Neural progenitor cell (in vitro differentiated cells): ENCODE measurements at places on chromosomes 1 and 21. TPM values are rescaled to one million over a fixed set of nuclear protein-coding genes. Genes with fewer than 3 reads are reported as not detected.

The MNDA gene
- total RNA-seq = not detected in 2 replicates

The EFCAB14 gene
- 28.5 and 44.7 TPM in 2 replicates for total RNA-seq

DNA sequence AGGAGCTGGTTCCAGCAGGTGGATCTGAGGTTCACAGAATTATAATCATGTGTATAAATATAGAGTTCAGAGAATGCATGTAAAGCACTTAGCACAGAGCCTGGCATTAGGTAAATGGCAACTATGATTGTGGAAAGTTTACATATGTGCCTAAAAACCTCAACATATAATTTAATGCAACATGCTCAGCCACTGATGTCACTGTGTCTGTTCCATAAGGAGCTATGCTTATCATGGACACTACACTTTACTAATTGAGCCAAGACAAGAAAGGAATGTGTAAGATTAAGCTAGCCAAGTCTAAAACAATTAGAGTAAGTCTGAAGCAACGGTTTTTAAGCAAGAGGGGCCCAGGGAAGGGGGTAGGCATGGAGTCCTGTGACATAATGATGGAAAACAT, 61.5 kb downstream of the GNG12 start:
- H3K4me3 ChIP-seq = no peak overlapping the region
- no peaks in the 10 kb centered on the region for H3K27me3 ChIP-seq
- no peak for DNase-seq

DNA sequence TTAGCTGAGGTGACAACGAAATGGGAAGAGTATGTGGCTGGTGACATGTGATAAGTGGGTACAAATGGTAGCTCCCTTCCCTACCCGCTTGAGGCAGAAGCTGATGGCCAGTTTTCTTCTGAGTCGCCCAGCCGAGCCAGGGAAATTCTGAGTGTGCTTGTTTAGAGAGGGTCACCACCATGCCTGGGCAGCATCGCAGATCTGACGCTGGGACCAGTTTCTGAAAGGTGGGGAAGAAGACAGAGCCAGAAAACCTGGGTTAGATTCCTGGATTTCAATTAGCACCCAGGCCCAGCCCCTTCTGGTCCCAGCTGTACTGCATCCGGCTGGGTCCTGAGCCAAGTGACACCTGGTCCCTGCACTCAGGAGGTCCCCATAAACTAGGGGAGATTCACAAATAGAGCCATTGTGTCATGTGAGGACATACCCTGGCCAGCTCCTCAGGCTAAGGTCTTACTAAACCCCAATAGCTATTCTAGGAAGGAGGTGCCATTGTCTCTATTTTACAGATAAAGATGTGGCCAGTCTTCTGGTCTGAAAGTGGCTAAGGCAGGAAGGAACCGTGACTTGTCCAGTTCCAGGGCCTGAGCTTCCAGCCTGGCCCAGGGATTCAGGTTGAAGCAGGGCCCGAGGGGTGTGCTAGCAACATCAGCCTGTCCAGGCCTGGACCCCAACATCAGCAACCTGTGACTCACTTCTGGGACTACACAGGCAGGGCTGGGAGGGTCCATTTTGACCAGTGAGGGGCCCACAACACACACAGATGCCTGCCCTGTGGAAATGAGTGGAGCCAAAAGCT, 1.7 kb upstream of the TMEM61 start:
- no peaks in the 10 kb centered on the region for H3K4me1 ChIP-seq
- H3K27ac ChIP-seq = no peak overlapping the region
- H3K27me3 ChIP-seq = peaks cover 52% of the 10 kb centered on the region
- DNase-seq = no peak
- H3K4me3 ChIP-seq = no peak overlapping the region
- no peaks in the 10 kb centered on the region for H3K36me3 ChIP-seq

DNA sequence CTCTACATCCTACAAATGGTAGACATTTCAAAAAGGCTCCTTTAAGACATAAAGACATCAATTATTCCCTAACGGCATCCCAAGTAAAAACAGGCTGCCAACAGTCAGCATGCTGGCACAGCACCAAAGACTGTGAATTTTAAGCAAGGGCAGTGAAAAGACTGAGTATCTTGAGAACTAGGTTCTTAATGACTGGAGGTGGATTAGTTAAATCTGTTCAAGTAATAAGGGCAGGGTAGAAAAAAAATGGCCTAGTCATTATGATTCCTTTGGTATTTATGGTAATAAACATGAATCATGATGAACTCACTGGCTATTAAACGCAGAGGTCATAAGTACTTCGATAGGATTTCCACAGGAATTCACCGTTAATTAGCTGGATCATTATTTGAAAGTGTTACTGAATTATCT, 75.2 kb downstream of the KIFAP3 start:
- peaks cover 55% of the 10 kb centered on the region for H3K27me3 ChIP-seq
- H3K4me3 ChIP-seq = no peak overlapping the region
- H3K27ac ChIP-seq = no peak overlapping the region
- DNase-seq = no peak
